ENCODE measurements at places on chromosomes 6 and 20.

DNA sequence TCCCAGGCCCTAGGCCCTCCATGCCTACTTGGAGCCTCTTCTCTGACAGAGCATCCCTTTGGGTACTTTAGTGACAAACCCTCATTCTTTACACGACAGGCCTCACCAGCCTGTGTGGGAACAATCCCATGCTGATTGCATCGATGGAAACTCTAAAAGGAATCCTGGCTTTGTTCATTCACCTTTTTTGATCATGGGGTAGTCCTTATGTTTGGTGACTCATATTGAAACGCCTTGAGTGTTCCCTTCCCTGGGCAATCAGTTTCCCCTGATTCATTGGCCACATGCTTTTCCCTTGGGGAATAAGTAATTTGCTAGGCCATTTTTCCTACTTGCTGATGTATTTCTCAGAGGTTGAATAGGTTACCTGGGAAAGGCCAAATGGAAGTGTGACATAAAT lies 14.7 kb upstream of the TNFAIP3 start:
- DNase-seq, result no peak

- peak; percentile 37 for DNase-seq
Measured at GRCh38 chr6:12436683-12437082, 146.5 kb downstream of the EDN1 start.

DNA sequence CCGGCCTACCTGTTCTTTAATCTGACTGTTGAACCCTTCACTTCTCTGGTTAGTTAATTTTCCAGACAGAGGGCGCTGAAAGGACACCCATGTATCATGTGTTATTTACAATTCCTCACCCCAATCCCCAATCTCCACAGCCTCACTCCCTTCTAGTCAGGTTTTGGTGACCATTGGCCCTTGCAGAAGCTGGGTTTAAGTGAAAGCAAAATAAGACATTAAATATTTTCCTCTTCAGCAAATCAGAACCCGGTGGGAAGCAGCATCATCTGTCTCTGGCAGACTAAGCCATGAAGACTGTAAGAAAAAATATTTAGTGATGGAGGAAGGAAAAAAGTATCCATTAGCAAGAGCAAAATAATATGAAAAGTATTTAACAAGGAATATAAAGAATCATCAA lies 9.4 kb upstream of the HLA-DQA1 start:
- DNase-seq, result no peak

- DNase-seq, result no peak
Measured at GRCh38 chr20:44773070-44773829, 27.6 kb downstream of the KCNK15 start.

- DNase-seq, result no peak
Measured at GRCh38 chr6:148593130-148593812, 153.6 kb upstream of the UST start.

DNA sequence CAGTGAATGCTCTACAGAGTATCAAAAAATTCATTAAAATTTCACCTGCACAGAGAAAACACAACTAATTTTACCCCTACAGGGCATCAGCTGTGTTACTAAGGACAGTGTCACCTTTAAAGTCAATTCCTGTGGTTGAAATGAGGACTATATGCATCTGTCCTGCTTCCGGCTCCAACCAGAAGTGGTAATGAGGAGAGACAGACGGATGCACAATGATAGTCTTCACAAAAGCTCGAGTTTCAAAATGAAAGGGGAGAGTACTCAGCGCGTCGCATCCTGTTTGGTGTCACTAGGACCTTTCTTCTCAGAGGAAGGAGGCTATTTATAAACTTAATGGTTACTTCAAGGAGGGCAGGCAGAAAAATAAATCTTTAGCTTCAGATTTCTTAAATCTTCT lies 86.5 kb downstream of the LYRM4 start:
- DNase-seq, result no peak

DNA sequence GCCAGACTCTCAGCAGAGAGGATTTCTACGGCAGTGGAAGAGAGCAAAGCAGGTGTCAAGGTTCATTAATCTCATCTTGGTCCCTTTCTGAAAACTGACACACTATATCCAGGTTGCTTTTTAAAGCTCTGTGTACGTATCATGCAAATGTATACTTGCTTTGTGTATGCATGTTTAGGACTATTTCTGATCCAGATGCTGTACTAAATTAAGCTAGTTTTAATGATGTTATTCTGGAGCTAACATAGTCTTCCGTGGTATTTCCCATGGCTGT lies 59.2 kb upstream of the SNX9 start:
- DNase-seq, result no peak

GRCh38 chr20:16551607-16552006 lies 21.6 kb downstream of the KIF16B start:
- no peak for DNase-seq

All from endothelial cell of umbilical vein (primary cell).